Renal cortex interstitium (tissue), 15 donors: ENCODE measurements at places on chromosomes 7 and 10. TPM values are rescaled to one million over a fixed set of nuclear protein-coding genes. Genes with fewer than 3 reads are reported as not detected.

DNA sequence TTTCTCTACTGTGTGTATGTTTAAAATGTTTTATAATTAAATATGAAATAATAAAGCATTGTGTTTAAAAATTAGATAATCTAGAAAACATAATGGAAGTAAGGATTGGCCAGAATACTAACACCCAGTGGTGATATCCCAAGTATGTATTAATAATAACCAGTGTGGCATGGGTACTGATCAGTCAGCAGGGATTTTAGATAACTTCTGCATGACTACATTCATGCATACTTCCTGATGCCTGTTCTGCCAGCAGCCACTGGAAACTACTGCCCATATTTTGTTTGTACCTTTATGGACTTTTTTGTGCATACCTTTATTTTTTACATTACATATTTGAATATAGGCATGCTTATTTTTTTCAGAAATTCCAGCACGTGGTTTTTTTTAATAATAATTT is 156.6 kb upstream of the TMEM196 start:
- DNase-seq = no peak

GRCh38 chr7:82129091-82129490 is 314.5 kb downstream of the CACNA2D1 start:
- no peak for DNase-seq

DNA sequence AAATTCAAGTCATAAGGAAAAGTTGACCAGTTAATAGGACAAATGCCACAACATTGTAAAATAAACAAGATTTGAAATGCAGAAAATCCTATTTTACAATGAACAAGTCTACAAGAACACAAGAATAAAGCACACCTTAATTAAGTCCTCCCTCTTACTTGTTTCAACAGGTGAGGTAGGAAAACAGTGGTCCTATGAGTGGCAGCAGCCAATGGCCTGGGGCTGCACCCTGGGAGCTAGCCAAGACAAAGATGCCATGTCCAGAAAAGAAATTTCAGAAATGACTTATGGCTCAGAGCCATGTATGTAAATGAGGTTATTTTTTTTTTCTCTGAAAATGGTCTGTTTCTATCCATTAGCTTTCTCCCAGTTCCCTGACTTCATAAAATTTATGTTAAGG is 14.3 kb downstream of the KLLN start:
- DNase-seq = no peak

DNA sequence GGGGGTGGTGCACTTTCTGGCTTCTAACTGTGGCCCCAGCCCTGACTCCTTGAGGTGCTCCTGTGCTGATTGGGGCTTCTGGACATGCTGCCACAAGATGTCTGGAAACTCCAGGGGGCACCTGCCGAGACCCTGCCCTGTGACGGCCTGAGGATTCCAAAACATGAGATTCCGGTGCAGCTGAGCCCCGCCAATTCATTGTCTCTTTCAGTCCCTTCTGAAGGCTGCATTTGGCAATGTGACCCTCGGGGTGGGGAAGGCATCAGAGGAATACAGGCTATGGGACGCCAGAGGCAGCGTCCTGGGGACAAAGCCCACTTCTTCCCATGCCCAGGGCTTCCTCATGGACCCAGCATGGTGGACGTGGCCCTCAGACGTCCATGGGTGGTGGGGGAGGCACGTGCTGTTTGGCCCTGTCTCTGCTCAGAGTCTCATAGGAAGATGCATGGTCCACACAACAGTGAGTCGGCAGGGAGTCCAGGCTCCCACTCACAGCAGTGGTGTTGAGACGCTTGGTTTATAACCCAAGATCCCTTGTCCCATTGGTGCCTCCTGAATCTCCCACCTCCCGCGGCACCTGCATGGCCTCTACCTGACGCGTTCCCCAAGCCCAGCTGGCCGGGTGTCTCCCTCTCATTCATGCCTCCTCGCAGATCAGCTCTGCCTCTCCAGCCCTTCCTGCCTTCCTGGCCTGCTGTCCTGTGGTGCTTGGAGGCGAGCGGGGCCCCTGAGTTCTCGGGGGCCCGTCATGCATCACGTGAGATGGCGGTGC is 129.9 kb downstream of the WDR37 start:
- no peak for DNase-seq

DNA sequence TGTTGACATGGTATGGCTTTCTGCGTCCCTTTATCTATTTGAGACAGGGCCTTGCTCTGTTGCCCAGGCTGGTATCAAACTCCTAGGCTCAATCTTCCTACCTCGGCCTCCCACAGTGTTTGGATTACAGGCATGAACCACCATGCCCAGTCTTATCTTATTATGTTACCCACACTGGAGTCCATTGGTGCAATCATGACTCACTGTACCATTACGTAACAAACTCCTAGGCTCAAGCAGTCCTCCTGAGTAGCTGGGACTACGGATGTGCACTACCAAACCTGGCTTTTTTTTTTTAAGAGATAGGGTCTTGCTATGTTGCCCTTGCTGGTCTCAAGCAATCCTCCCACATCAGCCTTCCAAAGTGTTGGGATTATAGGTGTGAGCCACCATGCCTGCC is 66.7 kb downstream of the CCDC3 start:
- DNase-seq = no peak

DNA sequence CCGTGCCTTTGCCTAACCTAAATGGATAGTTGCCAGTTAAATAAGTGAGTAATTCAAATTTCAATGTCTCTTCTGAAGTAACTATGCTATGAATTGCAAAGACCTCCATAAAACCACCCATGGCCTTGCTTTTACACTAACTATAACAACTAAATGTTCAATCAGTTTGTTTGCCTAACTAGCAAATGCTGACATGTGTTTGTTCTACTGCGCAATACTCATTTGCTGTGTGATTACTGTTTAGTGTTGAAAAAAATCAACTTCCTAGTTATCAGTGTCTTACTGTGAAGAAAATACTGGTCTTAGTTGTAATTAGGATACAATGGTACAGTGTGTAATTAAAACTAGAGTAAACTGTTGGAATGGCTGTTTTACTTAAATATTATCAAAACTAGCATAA is 47.3 kb upstream of the GATAD1 start:
- no peak for DNase-seq

DNA sequence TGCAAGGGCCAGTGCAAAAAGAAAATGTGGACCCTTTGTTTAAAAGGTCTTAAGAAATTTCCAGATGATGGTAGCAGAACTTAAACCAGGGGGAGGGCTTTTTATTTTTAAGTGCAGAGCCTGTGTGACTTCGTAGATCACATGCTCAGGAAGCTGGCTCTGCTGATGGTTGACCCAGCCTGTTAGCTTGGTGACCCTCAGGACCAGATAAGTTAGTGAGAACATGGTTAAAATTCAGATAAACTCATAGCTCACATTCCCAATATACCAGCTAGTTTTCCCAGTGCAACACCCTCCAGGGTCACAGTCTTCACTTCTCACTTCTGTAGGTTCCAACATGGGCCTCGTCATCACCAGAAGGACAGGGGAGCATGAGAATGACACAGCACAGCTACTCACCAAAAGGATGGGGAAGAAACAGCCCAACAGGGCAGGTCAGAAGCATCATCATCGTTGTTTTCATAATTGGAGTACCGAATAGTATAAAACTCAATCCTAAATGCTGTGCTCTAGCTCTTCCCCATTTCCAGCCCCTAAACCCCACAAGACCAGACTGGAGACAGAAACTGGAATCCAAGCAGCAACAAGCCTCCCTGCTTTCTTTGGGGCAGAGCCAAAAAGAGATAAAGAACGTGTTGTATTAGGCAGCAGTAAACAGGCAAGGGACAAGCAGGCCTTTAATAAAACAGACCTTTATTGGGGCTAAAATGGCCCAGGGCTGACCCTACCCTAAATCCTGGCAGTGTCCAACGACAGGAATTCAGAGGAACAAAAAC is 102.2 kb upstream of the ANKRD1 start:
- DNase-seq = peak; percentile 62

VAX1 gene
- not detected for polyA plus RNA-seq

TMEM229A gene
- polyA plus RNA-seq = 0.12 TPM

OR2A7 gene
- polyA plus RNA-seq = 3.9 TPM

MACC1 gene
- polyA plus RNA-seq = 9.0 TPM
